Urinary bladder (tissue), 4 donors: ENCODE measurements at places on chromosomes 5 and 9.

DNA sequence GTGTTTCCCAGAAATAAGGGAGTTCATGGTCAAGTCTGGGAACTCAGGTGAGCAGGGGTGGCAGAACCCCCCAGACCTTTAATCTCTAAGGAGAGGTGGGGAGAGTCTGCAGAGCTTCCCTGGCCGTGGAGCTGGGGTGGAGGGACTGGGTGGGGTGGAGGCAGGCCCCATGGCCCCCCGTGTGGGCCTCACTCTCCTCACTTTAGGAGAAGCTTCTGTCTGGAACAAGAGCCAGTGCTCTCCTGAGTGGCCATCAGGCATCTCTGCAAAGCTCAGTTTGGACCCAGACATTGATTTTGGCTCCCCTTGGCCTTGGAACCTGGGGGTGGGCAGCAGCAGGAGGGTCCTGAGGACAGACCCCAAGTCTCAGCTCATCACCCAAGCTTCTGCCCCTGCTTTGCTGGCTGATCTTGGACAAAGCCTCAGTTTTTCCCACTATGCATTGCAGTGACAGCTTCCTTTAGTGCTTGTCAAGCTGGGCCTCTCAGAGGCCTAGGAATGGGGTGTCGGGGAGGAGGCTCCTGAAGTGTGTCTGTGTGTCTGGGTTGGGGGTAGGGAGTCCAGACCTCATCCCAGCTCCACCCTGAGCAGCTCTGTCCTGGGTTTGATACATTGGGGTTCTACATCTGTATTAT lies 3.5 kb upstream of the GBGT1 start:
- no peak for DNase-seq

DNA sequence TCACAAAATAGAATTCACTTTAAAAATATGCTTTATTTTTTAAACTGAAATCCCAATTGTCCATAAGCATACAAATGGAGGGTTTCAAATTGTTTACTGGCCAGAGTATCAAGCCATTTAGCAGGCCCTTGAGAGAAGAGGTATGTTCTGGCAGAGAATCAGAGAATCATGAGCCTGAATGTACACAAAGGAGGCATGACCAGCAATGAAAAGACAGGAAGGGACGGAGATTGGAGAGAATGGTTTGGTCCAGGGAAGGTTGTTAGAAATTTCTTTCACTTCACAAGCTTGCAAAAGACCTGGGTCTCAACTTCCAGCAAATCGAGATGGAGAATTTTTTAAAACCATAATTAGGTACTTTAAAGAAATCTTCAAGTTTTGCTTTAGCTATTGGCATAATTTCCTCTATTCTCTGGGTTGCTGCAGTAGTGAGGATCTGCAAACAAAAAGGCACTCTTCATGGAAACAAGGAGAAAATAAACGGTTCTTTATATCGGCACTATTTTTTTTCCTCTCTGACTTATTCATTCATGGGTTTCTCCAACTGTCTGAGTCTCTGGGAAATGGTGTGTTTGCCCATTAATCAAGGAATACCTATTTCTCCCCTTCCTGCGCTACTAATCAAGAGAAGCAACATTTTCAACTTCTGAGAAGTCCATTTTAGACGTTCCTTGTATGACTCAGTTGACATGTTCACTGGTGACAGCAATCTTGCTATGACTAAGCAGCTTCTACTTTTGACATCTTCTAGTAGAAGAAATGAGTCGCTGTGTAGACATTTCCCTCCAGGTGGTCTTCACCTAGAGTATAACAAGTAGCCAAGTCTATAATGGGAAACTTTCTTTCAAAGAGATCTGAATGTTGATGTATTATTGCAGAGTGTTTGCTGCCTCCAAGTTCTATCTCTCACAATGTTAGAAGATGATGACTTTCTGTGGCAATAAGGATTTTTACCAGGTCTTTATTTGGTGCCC lies 23.1 kb upstream of the ERCC6L2 start:
- DNase-seq = no peak

DNA sequence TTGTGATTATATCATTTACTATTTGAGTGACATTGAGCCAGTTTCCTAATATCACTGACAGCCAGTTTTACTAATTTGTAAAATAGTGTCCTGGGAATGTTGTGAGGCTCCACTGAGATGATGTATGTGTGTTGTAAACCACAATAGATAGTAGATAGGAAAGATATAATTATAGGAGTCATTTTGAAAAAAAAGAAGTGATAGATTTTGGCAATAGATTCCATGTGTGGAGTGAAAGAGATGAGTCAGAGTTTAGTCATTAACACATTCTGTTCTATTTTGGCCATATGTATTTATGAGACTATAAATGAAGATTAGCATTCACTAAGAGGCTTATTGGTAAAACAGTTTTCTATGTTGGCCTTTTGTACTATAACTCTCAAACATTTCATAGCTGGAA lies 388.2 kb downstream of the FAM170A start:
- no peak for DNase-seq

DNA sequence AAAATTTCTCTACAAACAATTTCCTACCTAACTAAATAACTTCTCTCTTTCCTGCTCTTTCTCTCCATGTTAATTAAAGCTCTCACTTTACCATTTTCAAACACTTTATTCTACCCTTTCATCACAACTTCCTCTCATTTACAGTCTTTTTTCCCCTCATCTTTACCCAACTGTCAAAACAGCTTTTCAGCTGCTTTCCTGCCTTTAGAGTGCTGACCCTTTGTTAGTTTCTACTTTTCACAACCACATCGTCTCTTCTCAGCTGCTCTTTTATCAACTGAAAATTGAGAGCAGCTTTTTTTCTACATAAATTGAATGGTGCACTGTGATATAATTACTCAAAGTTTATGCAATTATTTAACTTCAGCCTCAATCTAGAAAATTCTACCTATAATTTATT lies 3.1 kb upstream of the HOMER1 start:
- no peak for DNase-seq

DNA sequence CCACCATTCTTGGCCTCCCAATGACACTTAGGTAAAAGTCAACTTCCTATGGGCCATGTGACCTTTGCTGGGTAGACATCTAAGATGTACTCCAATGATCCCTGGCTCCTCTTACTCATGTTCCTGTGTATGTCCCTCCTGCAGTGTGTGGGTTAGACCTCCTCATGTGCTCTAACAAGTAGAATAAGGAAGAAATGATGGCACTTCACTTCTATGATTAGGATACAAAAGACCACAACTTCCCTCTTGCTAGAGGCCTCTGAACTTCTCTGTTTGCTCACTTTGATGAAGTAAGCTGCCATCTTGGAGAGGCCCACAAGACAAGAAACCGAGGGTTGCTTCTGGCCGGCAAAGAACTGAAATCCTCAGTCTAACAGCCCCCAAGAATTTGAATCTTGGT lies 131.8 kb downstream of the TAF11L14 start:
- DNase-seq = no peak

DNA sequence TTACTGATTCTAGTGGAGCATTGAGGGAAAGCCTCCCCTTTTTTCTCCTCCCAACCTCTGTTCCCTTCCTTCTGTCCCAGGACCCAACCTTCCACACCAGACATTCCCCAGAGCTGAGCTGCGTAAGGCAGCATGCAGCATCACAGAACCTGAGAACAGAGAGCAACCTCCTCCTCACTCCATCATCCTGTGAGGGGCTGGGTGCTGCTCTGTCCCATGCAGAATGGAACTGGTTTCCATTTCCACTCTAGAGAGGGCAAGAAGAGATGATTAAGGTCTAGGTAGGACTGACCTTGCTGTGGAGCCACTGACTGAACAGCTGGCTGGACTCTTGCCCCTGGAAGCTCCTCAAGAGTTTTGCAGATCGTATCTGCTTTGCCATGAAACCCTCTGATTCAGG lies 30.1 kb upstream of the IL7R start:
- DNase-seq = no peak

- no peak for DNase-seq
Measured at GRCh38 chr5:96794757-96795156, 13.0 kb downstream of the ERAP1 start.

DNA sequence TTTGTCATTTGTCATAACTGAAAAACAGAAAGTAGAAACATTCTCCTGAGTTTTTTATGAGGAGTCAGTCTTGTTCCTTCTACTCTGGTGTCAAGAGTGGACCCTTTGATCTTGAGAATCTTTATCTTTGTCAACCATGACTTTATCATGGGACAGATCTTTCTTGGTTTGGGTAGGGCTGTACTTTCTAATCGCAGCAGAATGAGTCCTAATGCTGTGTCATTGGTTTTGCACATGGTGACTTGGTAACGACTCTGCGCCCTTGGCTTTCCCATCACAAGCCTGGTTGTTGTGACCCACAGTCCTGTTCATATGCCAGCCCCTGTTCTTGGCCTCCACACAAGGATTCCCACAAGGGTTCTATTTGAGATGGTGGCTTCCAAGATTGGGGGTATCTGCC lies 45.6 kb downstream of the AOPEP start:
- no peak for DNase-seq

GRCh38 chr9:138115506-138115905 lies 237.9 kb downstream of the CACNA1B start:
- no peak for DNase-seq

GRCh38 chr5:87311405-87312279 lies 44.0 kb downstream of the RASA1 start:
- DNase-seq = no peak

DNA sequence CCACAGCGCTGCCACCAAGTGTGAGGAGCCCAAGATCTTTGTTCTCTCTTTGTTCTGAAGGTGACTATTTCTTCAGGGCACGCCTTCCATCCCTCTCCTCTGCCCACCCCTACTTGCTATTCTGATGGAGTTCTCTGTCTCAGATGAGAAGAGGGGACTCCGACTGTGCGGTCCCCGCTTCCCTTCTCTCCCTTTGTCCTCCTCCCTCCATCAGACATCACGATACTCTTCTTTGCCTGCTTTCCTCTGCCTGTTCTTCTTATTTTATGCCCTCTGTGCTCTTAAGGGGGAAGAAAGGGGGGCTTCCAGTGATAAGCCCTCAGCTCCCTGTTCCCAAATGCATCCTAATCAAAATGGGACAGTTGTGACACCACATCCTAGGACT lies 307.8 kb downstream of the RAB3C start:
- no peak for DNase-seq

- no peak for DNase-seq
Measured at GRCh38 chr5:139984816-139985215, 58.3 kb downstream of the NRG2 start.

- peak; percentile 61 for DNase-seq
Measured at GRCh38 chr5:67878933-67879332, 336.6 kb upstream of the PIK3R1 start.

- no peak for DNase-seq
Measured at GRCh38 chr9:108419379-108419778, 436.4 kb downstream of the ACTL7B start.

DNA sequence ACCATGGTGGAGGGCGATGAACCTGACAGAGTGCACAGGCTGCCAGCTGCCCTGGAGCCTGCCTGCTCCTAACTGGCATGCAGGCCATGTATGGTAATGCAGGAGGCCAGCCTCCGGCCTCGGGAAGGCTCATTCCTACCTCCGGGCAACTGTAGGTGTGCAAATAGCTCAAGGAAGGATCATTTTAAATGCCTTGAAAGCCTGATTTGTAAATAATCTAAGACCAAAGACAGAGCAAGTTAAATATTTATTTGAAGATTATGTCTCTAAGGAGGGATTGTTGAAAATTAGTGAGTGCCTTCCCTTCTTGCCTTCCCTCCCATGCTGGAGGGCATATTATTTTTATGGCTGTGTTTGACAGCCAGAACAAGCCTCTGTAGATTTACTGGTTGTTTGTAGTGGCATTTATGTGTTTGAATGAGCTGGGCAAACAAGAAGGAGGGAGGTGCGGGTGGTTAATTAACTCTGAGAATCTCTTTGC lies 285.7 kb upstream of the TUT7 start:
- no peak for DNase-seq

GRCh38 chr9:13445103-13445500 lies 165.6 kb upstream of the MPDZ start:
- no peak for DNase-seq

GRCh38 chr9:86783884-86784283 lies 163.4 kb downstream of the GAS1 start:
- no peak for DNase-seq

DNA sequence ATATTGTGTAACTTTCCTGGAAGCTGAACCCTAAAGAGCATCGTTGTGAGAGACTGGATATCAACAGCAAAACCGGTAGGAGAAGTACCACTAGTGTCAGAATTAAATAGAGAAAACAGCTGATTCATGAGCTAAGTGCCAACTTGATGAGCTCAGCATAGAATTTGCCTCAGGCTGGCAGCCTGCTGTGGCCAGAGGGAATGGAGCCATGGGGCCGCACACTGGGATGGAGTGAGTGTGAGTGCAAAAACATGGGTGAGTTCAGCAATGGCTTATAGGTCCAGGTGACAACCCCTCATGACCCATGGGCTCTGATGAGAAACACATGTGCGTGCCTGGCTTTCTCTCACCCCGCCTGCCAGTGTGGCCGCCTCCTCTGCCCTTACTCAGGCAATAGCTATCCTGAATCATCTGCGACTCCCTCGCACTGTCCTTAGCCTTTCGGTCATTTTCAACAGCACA lies 25.4 kb downstream of the ADAMTS16 start:
- DNase-seq = no peak

- no peak for DNase-seq
Measured at GRCh38 chr5:112555691-112556090, 136.6 kb upstream of the EPB41L4A start.

DNA sequence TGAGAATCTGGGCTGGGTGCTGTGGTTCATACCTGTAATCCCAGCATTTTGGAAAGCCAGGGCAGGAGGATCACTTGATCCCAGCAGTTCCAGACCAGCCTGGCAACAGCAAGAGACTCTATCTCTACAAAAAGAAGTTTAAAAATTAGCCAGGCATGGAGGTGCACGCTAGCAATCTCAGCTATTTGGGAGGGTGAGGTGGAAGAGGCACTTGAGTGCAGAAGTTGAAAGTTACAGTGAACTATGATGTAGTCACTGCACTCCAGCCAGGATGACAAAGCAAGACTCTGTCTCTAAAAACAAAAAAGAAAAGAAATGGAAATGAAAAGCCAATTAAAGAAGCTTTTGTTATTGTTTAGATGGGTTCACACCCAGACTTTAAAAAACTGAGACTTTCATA lies 131.6 kb upstream of the RASA1 start:
- DNase-seq = no peak

- no peak for DNase-seq
Measured at GRCh38 chr5:36685631-36686288, 79.4 kb downstream of the SLC1A3 start.

GRCh38 chr5:38538161-38538560 lies 18.3 kb downstream of the LIFR start:
- DNase-seq = no peak
